BJ (cell line): ENCODE measurements at places on chromosomes 6 and 20. TPM values are rescaled to one million over a fixed set of nuclear protein-coding genes. Genes with fewer than 3 reads are reported as not detected.

GINS1 gene
- polyA plus RNA-seq = 2.7 and 4.7 TPM in 2 replicates

SRC gene
- 25.1 and 35.4 TPM in 2 replicates for polyA plus RNA-seq

OXT gene
- not detected in 2 replicates for polyA plus RNA-seq

VGLL2 gene
- polyA plus RNA-seq = not detected in 2 replicates

RIMS4 gene
- not detected in 2 replicates for polyA plus RNA-seq

BMP6 gene
- polyA plus RNA-seq = 0.06 and 0.10 TPM in 2 replicates

CST5 gene
- not detected in 2 replicates for polyA plus RNA-seq

TRDN gene
- polyA plus RNA-seq = not detected in 2 replicates

RCAN2 gene
- 5.9 and 7.4 TPM in 2 replicates for polyA plus RNA-seq

GRCh38 chr6:39979461-39980328 is 45.4 kb upstream of the MOCS1 start:
- no peak for DNase-seq

GRCh38 chr20:13205848-13206434 is 15.1 kb upstream of the ISM1 start:
- no peak for DNase-seq

GRCh38 chr6:127914240-127914639 is 13.4 kb upstream of the THEMIS start:
- peak; percentile 11 for DNase-seq

GRCh38 chr6:73339340-73339739 is 14.7 kb downstream of the DPPA5 start:
- DNase-seq = no peak

GRCh38 chr20:32779500-32780211 is 17.5 kb downstream of the DNMT3B start:
- DNase-seq = no peak

DNA sequence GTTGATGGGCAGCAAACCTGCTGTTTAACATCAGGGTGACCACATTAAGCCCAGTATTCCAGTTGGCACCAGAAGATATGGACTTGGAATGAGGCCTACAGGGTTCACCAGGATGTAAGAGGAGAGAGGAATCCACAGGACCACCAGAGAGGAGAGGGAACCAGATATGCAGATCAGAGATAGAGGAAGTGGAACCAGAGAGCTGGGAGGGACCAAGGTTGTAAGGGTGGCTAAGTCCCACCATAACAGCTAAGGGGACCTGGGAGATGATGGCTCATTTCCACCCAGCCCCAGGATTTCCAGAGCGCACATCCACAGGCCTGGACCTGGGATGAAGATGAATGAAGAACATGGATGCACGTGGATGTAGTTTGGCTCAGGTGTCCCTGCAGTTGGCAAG is 11.1 kb downstream of the BTN2A1 start:
- DNase-seq = no peak

GRCh38 chr6:92050216-92050615 is 1369.1 kb downstream of the EPHA7 start:
- no peak for DNase-seq

- no peak for DNase-seq
These were observed 7.2 kb downstream of the PYGB start for GRCh38 chr20:25254986-25255680.

- DNase-seq = no peak
These were observed 104.7 kb downstream of the EPM2A start for GRCh38 chr6:145630598-145630997.

GRCh38 chr20:48006036-48006833 is 221.0 kb upstream of the SULF2 start:
- no peak for DNase-seq

GRCh38 chr6:107656401-107656800 is 166.5 kb downstream of the SOBP start:
- DNase-seq = no peak

- DNase-seq = no peak
These were observed 45.5 kb downstream of the E2F3 start for GRCh38 chr6:20447157-20447556.

GRCh38 chr6:45074439-45074838 is 253.7 kb upstream of the RUNX2 start:
- no peak for DNase-seq

DNA sequence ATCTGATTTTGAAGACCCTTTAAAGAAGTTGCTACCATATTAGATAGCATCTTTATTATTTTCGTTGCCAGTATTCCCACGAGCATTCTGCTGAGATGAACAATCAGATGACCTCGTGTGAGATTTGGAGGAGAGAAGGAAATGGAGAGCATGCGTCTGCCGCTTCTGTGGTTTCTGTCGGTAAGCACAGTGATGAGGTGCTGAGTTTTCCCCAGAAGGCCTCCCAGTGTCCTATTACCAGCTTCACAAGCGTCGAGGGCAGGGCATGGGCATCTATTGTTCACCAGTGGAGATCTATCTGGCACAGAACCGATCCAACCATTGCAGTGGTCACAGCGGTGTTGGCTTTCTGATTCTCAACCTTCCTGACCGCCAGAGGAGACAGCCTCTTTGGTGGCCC is 29.4 kb downstream of the TRAF3IP2 start:
- no peak for DNase-seq

GRCh38 chr6:98764373-98764911 is 69.9 kb upstream of the POU3F2 start:
- DNase-seq = no peak

GRCh38 chr6:51112731-51113130 is 294.1 kb downstream of the TFAP2B start:
- no peak for DNase-seq

- no peak for DNase-seq
These were observed 46.7 kb downstream of the RALY start for GRCh38 chr20:34040300-34040995.

- peak; percentile 22 for DNase-seq
These were observed 93.6 kb downstream of the NCR2 start for GRCh38 chr6:41428996-41429421.

DNA sequence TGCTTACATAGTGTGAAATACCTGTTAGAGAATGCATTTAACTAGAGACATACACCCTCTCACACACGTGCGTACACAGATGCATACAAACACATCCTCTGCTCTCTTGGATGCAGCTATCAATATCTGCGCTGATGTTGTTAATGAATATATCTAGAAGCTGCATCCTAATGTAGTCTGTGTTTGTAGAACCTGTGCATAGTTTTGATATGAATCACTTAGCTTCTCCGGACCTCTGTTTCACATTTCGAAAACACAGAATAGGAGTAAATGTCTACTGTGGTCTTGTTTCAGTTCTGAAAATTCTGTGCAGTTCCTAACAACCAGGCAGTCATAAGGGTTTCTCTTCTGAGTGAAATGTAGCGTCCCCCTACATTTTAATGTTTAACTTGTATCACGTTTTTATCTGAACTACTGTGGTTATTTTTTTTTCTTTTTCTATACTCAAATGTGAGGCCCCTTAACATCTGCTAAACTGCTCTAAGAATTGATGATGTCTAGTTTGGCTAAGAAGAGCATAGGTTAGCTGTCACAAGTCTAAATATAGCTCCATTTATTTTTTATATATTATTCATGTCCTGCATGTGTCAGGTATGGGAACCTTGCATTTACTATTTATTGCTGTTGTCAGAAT is 254.5 kb downstream of the TMEM242 start:
- DNase-seq = no peak

GRCh38 chr6:10621213-10621612 is 73.2 kb downstream of the C6orf52 start:
- no peak for DNase-seq
